Osteocyte (in vitro differentiated cells): ENCODE measurements at places on chromosomes 11 and 22. TPM values are rescaled to one million over a fixed set of nuclear protein-coding genes. Genes with fewer than 3 reads are reported as not detected.

APOL1 gene
- total RNA-seq: 16.2 and 19.5 TPM in 2 replicates

CADM1 gene
- 19.6 and 24.2 TPM in 2 replicates for total RNA-seq

NEAT1 gene
- 300 and 534 TPM in 2 replicates for total RNA-seq

TMEM151A gene
- 0.46 and 0.55 TPM in 2 replicates for total RNA-seq

HBG2 gene
- total RNA-seq: not detected in 2 replicates

GRCh38 chr11:62853279-62853965 lies 14.0 kb upstream of the WDR74 start:
- H3K4me3 ChIP-seq: peak overlapping the region; percentile 95
- no peak for DNase-seq
- H3K27ac ChIP-seq: peak overlapping the region; percentile 43
- H3K4me1 ChIP-seq: peaks cover 48% of the 10 kb centered on the region

GRCh38 chr11:72668629-72669347 lies 5.4 kb downstream of the PDE2A start:
- no peak overlapping the region for H3K27ac ChIP-seq
- H3K27me3 ChIP-seq: peaks cover 41% of the 10 kb centered on the region
- H3K4me3 ChIP-seq: no peak overlapping the region
- H3K36me3 ChIP-seq: no peaks in the 10 kb centered on the region
- no peaks in the 10 kb centered on the region for H3K4me1 ChIP-seq
- no peak for DNase-seq

DNA sequence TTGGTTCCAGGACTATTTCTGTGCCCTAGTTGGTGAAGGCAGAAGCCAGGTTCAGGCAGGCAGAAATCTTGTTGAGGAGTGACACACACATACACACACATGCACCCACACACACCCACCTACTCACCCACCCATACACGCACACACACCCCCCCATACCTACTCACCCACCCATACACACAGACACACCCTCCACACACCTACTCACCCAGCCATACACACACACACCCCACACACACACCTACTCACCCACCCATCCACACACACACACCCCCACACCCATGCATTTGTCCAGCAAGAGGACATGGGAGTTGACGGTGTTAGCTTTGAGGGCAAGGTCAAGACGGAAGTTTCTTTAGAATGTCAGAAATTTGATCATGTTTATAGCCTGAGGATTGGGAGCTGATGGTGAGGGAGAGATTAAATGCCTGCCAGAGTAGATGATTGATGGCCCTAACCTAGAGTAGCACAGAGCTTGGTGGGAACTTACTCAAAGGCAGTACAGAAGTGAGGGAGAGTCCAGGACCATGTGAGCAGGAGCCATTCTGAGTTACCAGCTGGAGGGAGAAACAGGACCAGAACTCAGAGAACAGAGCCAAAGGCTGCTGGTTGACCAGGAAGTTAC lies 68.9 kb downstream of the CYB5R2 start:
- peaks cover 16% of the 10 kb centered on the region for H3K36me3 ChIP-seq
- peaks cover 7% of the 10 kb centered on the region for H3K4me1 ChIP-seq
- H3K27ac ChIP-seq: no peak overlapping the region
- H3K4me3 ChIP-seq: no peak overlapping the region

- DNase-seq: peak; percentile 40
- no peaks in the 10 kb centered on the region for H3K36me3 ChIP-seq
- peaks cover 36% of the 10 kb centered on the region for H3K4me1 ChIP-seq
- H3K27ac ChIP-seq: peak overlapping the region; percentile 54
- H3K4me3 ChIP-seq: no peak overlapping the region
These were observed 137.1 kb downstream of the ADAMTS15 start for GRCh38 chr11:130585545-130585944.

- H3K36me3 ChIP-seq: peaks cover 11% of the 10 kb centered on the region
- no peak overlapping the region for H3K4me3 ChIP-seq
- peaks cover 1% of the 10 kb centered on the region for H3K4me1 ChIP-seq
- no peaks in the 10 kb centered on the region for H3K27me3 ChIP-seq
- no peak overlapping the region for H3K27ac ChIP-seq
These were observed 208.8 kb downstream of the TBC1D22A start for GRCh38 chr22:46971099-46971763.

DNA sequence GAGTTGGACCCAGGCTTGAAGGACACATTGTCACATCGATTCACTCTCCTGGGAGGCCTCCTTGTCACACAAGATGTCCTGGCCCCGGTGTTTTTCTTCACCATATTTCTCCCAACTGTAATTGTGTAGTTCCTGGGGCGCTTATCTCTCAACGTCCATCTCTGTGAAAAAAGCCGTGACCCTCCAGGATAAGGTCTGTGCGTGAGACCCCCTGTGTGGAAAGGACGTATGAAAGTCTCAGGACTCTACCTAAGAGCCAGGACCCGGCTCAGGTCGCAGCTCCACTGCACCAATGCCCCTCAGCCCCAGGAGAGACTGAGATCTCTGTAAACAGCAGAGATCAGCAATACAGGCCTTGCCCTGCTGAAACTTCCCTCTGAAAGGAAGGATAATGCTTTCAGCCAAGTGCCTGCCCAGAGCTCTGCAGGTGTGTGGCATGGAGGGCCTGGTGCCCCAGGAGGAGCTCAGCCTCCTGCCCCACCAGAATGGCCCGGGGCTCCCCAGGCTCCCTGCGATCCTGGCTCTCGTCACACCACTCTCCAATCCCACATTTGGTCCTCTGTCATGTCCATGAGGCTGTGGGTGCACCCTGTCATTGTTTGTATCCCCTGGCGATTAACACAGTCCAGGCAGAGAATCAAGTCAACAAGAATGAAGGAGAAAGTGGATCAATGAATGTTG lies 119.2 kb upstream of the TMEM45B start:
- H3K36me3 ChIP-seq: no peaks in the 10 kb centered on the region
- H3K27me3 ChIP-seq: peaks cover 30% of the 10 kb centered on the region
- no peak overlapping the region for H3K27ac ChIP-seq
- peak; percentile 80 for DNase-seq

DNA sequence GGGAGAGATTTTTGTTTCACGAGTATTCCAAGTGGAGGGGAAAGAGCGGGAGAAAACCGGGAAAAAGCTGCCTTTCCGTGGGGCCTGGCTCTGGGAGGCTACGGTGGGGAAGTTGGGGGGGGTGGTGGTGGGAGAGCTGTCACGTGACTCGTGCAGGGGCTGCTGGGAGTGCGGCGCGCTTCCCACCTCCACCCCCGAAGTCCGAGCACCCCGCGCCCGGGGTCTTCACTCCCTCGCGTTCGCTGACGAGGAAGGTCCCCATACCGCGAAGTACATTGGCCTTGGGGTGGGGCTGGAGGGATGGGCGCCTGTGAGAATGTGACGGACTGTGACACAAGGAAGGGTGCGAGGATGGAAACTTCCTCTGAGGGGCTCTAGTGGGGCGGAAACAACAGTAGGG lies at the start of gene TEX12:
Gene TEX12 (plus strand): TSS at position 228 of the 400 bp plus-strand sequence. CDS start 1,897 bp downstream, outside the sequence.
- no peak for DNase-seq
- no peak within 1 kb of the TSS for H3K27ac ChIP-seq
- no peak within 1 kb of the TSS for H3K4me3 ChIP-seq
- H3K36me3 ChIP-seq: no peaks in the 10 kb centered on the region
- H3K27me3 ChIP-seq: no peaks in the 10 kb centered on the region
- H3K4me1 ChIP-seq: peaks cover 31% of the 10 kb centered on the region

DNA sequence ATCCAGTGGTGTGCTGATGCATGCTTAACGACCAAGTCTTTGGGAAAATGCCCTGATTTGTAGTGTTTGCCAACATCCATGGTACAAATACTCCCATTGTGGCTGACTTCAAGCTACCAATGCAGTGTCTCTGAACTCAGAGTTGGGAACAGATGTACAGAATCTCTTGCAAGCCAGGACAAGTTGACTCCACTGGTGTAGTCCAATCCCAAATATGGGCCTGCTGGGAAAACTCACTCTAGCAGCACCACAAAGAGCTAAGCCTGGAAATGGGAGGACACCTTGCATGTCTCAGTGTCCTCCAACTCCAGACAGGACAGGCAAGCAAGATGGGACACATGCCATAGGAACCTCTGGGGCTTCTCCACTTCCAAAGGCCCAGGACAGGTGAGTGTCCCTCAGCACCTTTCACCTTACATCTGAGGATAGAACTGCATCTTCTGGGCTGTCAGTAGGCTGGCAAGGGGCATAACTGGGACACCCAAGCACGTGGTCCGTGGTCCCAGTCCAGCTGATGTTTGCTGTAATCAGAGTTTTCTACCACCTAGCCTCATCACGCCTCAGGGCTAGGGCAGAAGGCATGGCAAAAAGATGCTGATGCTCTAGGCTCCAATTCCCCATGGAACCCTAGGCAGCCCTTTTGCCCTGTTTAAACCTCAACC lies 6.5 kb downstream of the LMO1 start:
- H3K36me3 ChIP-seq: no peaks in the 10 kb centered on the region
- DNase-seq: no peak
- H3K27ac ChIP-seq: no peak overlapping the region
- no peak overlapping the region for H3K4me3 ChIP-seq

DNA sequence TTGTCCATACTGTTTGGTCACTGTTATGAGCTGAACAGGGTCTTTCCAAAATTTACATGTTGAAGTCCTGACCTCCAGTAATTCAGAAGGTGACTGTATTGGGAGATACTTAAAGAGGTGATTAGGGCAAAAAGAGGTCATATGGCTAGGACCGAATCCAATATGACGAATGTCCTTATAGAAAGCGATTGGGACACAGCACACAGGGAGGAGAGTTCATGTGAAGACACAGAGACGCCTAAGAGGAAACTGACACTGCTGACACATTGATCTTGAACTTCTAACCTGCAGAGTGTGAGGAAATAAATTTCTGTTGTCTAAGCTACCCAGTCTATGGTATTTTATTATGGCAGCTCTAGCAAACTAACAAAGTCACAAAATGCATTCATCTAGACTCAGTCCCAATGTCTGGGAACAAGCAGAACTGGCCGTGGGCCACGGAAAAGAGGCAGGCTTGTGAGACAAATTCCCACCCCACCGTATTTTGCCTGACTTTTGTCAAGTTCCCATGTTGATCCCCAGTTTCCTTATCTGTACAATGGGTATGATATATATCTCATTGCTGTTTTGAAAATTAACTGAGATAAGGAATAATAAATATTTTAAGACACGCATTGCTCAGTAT lies 295.0 kb downstream of the NTM start:
- no peaks in the 10 kb centered on the region for H3K4me1 ChIP-seq
- no peak overlapping the region for H3K4me3 ChIP-seq
- H3K36me3 ChIP-seq: no peaks in the 10 kb centered on the region
- DNase-seq: no peak
- no peak overlapping the region for H3K27ac ChIP-seq

GRCh38 chr11:17603056-17603825 lies 56.2 kb downstream of the OTOG start:
- H3K4me1 ChIP-seq: no peaks in the 10 kb centered on the region
- H3K4me3 ChIP-seq: no peak overlapping the region
- no peak for DNase-seq
- no peaks in the 10 kb centered on the region for H3K27me3 ChIP-seq
- H3K27ac ChIP-seq: no peak overlapping the region

DNA sequence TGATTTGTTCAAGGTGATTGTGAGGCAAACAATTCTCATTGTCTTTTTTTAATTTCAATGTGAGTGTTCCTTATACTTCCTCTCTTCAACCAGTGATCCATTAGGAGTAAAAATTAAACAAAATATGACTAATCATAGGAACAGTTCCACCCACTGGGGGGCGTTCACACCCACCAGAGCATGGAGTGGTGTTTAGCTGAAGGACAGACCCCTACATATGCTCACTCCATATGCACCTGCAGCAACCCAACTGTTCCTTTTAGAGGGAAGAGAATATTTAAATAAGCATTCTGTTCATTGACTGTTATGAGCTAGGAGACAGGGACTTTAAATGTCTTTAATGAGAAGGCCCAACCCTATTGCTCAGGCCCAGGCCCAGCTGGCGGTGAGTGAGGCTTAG lies 78.7 kb upstream of the DRD2 start:
- peaks cover 50% of the 10 kb centered on the region for H3K4me1 ChIP-seq
- H3K36me3 ChIP-seq: no peaks in the 10 kb centered on the region
- no peaks in the 10 kb centered on the region for H3K27me3 ChIP-seq
- no peak overlapping the region for H3K4me3 ChIP-seq

DNA sequence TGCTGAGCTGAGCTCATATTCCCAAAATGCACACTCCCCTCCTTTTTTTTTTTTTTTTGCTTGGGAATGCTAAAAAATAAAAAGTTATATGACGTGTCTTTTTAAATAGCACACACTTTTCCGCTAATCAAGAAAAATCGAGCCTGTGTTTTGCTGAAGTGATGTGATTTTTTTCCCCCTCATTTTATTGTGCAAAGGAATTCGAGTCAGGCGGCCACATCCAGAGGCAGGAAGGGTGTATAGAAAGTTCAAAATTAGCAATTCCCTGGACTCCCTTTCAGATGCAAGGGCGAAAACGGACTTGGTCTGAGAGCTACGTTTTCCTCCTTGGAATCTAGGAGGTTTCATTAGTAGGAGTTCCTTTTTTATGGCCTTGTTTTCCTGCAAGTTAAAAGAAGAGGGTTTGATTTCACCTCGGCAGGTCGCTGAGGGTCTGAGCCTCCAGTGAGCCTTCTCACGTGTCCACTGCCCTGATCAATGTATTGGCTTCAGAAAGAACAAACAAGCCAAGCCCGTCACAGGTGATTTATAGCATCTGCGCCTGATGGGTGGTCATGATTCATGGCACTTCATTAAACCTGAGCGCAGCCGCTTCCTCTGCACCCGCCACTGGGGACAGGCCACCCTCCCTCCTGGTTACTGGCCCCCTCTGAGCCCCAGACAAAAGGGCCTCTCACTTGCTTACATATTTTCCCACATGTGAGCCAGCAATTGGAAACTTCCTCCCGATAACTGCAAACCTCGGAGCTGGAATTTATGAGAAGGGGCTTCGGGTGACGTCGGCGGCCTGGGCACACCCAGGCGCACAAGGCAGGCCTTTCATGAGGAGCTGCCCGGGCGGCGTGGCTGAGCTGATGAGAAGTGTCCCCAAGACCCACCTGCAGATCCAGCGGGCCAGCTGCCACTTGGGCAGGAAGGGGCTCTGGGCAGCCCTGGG lies 64.4 kb upstream of the LINC01488 start:
- no peaks in the 10 kb centered on the region for H3K27me3 ChIP-seq
- no peaks in the 10 kb centered on the region for H3K36me3 ChIP-seq
- no peak for DNase-seq
- H3K27ac ChIP-seq: no peak overlapping the region
- H3K4me3 ChIP-seq: no peak overlapping the region
